ENCODE measurements at places on chromosomes 7 and 10.

- no peak for DNase-seq
Measured at GRCh38 chr10:72264536-72264935, 9.2 kb upstream of the DDIT4 start.

- peak; percentile 69 for DNase-seq
Measured at GRCh38 chr10:24118246-24118645, 90.7 kb upstream of the KIAA1217 start.

- DNase-seq: peak; percentile 17
Measured at GRCh38 chr10:108037061-108037460, 872.6 kb upstream of the SORCS1 start.

DNA sequence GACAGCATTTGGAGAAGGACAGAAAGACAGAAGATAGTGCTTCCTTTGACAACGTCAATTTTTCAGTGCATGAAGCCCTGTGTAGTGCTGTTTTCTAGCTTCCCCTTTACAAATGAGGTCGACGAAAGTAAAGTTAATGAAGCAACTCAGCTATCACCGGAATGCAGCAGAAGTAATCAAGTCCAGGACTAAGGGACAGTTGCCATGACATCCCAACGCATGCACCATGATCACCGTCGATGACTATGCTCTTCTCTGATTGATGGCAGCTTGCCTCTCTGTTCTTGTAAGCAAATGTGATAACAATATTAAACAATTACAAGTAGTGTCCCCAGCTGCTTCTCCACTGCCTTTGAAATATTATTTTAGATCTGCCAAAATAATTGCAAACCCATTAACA is 205.8 kb downstream of the FRMD4A start:
- no peak for DNase-seq

GRCh38 chr10:6204063-6204340 is 1.3 kb downstream of the PFKFB3 start:
- DNase-seq: no peak

DNA sequence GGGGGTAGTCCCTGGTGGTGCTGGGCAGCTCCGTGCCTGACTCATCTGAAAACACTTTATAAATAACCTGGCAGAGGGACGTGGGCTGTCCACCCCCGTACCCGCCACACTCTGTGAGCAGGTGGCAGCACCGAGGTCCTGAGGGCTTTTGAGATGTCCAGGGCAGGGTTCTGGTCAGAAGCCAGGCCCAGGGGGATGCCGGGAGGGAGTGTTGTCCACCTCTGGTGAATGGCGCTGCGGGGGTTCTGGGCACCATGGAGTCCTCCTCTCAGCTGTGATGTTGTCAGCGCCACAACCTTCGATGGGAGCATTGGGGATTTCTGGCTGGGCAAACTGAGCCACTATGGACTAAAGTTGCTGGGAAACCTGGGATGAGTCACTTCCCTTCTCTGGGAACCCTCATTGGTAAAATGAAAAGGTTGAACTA is 27.4 kb upstream of the GOLGA7B start:
- no peak for DNase-seq

DNA sequence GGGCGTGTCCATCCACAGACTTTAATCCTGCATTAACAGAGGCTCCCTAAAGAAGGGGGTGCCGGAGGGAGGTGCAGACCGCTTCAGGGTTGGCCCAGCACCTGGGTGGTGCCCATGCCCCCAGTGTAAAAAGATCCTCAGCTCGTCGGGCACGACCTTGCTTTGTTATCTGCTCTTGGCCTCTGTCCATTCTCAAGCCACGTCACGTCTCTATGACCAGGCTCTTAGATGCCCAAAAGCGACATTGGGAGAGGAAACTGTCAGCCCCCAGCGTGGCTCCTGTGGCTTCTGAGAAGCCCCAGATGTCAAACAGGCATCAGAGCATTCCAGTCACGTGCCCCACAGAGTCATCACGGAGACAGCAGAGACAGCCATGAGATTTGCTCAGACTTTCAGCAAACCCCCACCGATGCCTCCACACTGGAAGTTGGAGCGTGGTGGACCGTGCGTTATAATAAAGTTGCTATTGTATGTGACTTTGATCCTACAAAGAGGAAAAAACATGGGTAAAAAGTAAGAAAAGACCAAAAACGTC is 55.5 kb downstream of the PTPRN2 start:
- no peak for DNase-seq

- peak; percentile 53 for DNase-seq
Measured at GRCh38 chr10:51001587-51001986, 72.7 kb upstream of the PRKG1 start.

- DNase-seq: no peak
Measured at GRCh38 chr7:121431996-121432395, 35.9 kb upstream of the FAM3C start.

- no peak for DNase-seq
Measured at GRCh38 chr7:106872763-106873162, 7.7 kb downstream of the PIK3CG start.

GRCh38 chr7:150621376-150621775 is 10.8 kb downstream of the GIMAP6 start:
- DNase-seq: no peak

GRCh38 chr7:25844102-25844870 is 307.7 kb upstream of the NFE2L3 start:
- DNase-seq: no peak

DNA sequence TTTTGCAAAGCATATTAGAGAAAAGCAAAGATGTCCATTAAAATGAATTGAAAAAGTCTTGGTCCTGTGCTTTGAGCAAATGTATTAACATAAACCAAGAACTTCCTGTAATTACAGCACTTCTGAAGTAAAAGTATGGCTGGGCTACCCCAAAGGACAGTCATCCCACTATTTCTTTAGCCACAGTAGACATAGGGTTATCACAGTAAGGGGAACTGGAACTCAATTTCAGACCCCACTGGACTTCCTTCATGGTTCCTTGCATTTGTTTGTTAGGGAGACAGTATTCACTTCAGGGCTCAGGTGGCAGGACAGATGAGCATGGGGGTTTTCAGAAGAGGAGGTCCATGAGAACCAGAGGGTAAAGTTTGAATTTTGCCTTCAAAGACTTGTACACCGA is 203.1 kb upstream of the PDE1C start:
- no peak for DNase-seq

GRCh38 chr10:29969255-29970011 is 90.0 kb downstream of the JCAD start:
- DNase-seq: no peak

- DNase-seq: no peak
Measured at GRCh38 chr10:70410608-70411007, 6.7 kb downstream of the EIF4EBP2 start.

DNA sequence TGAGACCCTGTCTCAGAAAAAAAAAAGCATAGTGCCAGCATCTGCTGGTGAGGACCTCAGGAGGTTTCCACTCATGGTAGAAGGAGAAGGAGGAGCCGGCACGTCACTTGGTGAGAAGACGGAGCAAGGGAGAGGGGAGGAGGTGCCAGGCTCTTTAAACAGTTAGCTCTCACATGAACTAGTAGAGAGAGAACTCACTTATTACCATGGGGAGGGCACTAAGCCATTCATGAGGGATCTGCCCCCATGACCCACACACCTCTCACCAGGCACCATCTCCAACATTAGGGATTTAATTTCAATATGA is 62.9 kb upstream of the VKORC1L1 start:
- DNase-seq: no peak

DNA sequence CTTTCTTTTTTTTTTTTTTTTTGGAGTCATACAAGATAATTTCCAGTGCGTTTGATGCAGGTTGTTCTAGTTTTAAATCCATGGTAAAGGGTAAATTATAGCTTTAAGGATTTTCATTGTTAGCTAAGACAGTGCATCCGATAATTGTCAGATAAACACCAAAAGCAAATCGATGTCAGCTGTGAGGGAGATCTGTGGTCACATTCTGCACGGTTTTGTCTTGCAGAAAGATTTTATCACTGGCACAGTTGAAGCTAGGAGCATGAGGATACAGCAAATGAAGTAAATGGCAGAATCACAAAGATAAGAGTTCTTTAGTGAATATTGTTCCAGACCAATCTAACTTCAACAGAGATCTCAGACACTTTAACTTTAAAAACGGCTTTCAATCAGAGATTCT is 648.8 kb upstream of the COBL start:
- DNase-seq: no peak

DNA sequence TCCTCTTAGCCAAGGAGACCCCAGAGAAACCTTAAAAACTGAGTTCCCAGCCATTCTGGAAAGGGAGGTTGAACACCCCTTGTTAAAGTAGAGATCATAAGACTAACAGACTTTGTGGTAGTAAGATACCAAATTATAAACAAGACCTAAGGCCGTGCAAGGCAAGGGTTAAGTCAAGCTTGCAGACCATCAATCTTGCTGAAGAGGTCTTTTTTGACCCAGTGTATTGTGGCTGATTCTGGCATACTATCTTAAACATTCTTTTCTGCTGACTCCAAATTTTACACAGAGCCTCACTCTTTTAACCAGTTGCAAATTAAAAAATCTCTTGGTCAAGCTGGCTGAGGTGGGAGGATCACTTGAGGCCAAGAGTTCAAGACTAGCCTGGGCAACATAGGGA is 1.2 kb upstream of the TBRG4 start:
- no peak for DNase-seq

- DNase-seq: no peak
Measured at GRCh38 chr10:84599254-84599653, 270.9 kb downstream of the CCSER2 start.

GRCh38 chr10:89183571-89183970 is 23.5 kb downstream of the CH25H start:
- DNase-seq: no peak

GRCh38 chr10:3339531-3339950 is 167.0 kb upstream of the PITRM1 start:
- DNase-seq: peak; percentile 90

- DNase-seq: no peak
Measured at GRCh38 chr7:12493407-12493806, 77.1 kb upstream of the SCIN start.

GRCh38 chr10:17432723-17433122 is 21.7 kb downstream of the ST8SIA6 start:
- no peak for DNase-seq

- DNase-seq: no peak
Measured at GRCh38 chr7:126696256-126697038, 556.3 kb downstream of the GRM8 start.

- peak; percentile 26 for DNase-seq
Measured at GRCh38 chr10:91410638-91411371, 661 bp downstream of the HECTD2 start.

DNA sequence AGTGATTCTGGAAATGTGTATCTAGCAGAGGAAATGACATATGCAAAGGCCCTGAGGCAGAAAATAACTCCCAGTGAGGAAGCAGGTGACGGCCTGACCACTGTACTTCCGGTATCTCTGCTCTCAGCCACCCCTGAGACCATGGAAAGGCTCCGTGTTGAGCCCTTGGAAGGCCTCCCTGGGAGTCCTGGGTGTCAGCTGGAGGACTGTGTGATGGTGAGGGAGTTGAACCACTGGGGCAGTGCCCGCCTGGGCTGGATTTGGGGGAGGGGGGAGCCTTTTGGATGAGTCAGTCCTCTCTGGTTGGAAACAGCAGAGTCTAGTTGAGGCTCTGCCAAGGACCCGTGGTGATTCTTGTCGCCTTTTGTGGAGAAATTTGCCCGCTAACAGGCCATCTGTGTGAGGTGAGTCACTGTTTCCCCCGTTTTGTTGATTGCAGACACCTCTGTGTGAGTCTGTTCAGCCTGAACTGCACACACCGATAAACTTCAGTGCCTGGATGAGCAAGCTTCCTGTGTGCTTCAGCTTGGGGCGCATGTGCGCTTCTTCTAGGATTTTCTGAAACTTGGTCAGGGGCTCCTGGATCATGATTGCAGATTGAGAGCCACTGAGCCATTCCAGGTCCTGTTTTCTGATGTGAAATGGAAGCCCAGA is 98.6 kb downstream of the GRK5 start:
- peak; percentile 99 for DNase-seq

- DNase-seq: peak; percentile 20
Measured at GRCh38 chr7:66043681-66044497, 31.7 kb upstream of the ASL start.

GRCh38 chr10:125824736-125825135 is 1.4 kb downstream of the BCCIP start:
- DNase-seq: peak; percentile 41

GRCh38 chr7:130369110-130369711 is 11.1 kb upstream of the CPA1 start:
- no peak for DNase-seq

DNA sequence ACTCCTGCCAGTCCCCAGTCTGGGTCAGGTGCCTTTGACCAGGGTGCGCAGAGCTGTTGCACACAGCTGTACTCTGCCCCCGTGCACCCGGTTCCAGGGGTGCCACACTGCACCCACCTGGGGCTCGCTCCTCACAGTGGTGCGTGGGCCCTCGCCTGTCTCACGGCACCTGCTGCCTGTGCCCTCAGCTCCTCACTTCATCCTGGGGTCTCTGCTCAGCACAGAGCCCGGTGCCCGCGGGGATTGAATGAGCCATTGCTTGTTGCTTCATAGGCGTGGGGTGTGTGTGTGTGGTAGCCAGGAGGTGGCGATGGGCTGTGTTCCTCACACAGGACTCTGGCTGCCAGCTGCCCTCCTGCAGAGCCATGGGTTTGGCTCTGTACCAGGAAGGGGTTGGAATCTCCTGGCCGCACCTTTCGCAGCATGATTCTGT is 18.5 kb downstream of the EIF3B start:
- DNase-seq: no peak

GRCh38 chr10:96996275-96996965 is 164.3 kb downstream of the LCOR start:
- no peak for DNase-seq

DNA sequence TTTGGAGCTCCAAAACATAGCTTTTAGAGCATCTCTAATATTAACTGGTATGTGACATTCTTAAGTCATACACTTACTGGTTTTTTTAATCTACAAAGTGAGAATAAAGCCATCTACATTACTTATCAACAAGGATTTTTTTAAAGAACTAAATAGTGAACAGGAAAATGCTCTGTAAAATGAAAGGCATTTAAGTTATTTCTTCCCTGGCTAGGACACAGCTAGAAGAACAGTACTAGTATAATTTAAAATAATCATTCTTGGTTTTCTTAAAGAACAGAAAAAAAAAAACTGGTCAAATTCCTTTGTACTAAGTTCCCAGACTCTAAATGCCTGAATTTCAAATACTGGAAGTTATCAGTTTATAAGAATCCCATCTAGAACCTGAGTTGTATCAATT is 139.5 kb downstream of the SRPK2 start:
- DNase-seq: no peak

GRCh38 chr10:107657851-107658250 is 493.3 kb upstream of the SORCS1 start:
- DNase-seq: no peak

GRCh38 chr7:91344911-91345310 is 80.7 kb downstream of the FZD1 start:
- no peak for DNase-seq

DNA sequence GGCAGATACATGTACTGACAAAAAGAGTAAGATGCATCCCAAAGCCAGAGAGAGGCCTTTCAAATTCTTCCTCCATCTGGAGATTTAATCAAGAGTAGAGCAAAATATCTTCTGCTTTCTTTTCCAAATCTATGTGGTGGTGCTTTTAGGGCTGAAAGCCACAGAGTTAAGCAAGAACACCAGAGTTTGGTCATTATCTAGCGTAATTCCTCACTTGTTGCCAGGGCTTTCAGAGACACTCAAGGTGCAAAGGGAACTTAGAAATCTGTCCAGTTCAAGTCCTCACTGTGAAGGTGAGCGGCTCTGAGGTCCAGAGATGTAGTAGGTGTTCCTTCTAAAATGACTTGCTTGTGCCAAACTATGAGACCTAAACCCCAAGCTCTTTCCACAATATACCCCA is 10.9 kb upstream of the NFE2L3 start:
- DNase-seq: no peak

GRCh38 chr7:76122516-76123239 is 74.8 kb downstream of the MDH2 start:
- peak; percentile 44 for DNase-seq

Measured in kidney capillary endothelial cell (primary cell).